Activated T-helper 17 cell treated with anti-CD3 and anti-CD28 coated beads, Interleukin-2, amount 50 U/mL, for 72 hours (primary cell): ENCODE measurements at places on chromosomes 16 and 17.
A peak's percentile ranks its signal among the peaks of the same experiment; 100 is the strongest.

- peak; percentile 98 for ATAC-seq
Measured at GRCh38 chr17:29412780-29413565, 22.8 kb downstream of the TAOK1 start.

DNA sequence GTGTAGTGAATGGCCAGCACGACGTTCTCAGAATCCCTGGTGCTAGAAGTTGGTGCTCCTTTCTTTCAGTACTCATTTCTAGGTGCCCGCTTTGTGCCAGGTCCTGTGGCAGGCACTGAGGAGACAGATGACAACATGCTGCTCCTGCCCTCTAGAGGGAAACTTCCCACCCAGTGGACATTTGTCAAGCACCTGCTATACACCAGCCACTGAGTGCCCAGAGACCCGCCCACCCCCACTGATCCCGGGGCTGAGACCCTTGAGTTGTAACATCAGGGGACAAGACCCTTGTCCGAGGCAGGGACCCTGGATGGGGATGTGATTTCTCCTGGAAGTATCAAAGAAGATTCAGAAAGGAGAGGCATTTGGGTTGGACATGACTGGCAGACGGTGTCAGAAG lies 25.1 kb downstream of the UNC13D start:
- no peak for ATAC-seq

DNA sequence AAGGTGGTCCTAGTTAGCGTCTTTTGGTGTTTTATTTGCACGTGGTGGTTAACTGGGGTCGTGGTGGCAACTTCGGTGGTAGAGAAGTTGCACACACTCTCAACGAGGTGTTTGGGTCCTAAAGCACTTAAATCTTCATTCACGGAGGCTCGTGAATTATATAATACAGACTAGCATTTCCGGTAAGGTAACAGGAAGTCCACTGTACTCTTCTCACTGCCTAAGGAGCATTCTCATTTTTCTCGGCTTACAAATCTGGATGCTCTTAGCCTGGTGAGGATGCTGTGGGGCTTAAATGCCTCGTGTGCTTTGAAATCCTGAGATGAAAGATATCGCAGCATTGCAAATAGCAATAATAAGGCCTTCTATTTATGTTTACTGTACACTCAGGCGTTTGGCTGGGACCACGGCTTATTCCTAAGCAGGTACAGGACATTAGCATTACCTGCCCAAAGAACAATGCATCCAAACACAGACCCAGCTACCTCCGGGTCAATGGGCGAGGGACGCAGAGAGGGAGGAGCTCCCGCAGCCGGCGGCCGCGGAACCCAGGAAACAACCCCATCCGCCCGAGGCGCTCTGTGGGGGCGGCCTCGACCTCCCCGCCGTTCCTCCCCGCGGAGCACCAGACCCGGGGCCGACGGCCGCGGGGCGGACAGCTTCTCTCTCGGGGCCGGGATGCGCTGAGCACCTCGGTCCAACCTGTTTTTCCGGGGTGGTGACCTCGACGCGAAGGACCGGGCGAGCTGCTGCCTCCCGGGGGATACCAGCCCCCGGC lies 856 bp downstream of the DNAJA2 start:
- ATAC-seq: peak; percentile 55

DNA sequence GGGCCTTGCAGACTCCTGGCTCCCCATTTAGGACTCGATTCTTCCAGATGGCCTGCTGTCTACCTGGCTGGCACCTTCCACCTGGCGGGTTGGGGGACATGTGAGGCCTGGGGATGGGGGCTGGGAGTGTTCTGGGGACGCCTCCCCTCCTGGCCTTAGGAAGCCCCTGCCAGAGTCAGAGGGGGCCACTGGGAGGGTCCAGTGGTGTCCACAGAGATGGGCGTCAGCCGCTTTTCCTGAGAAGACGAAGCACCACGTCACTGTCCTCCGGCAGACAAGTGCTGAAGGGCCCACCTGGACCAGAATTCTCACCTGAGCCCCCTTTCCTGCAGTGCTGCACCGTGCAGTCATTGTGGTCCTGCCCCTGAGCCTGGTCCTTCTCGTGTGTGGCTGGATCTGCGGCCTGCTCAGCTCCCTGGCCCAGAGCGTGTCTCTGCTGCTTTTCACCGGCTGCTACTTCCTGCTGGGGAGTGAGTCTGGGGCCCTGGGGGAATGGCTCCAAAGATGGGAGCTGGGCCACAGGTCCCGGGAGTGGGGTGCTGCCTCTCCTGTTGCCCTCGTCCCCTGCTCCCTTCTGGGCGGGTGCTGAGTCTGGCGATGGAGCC lies 2.9 kb downstream of the TMEM235 start:
- ATAC-seq: no peak

GRCh38 chr16:11145819-11146211 lies 110.2 kb downstream of the SOCS1 start:
- ATAC-seq: no peak

- ATAC-seq: no peak
Measured at GRCh38 chr17:77694391-77695363, 263.8 kb upstream of the TNRC6C start.

DNA sequence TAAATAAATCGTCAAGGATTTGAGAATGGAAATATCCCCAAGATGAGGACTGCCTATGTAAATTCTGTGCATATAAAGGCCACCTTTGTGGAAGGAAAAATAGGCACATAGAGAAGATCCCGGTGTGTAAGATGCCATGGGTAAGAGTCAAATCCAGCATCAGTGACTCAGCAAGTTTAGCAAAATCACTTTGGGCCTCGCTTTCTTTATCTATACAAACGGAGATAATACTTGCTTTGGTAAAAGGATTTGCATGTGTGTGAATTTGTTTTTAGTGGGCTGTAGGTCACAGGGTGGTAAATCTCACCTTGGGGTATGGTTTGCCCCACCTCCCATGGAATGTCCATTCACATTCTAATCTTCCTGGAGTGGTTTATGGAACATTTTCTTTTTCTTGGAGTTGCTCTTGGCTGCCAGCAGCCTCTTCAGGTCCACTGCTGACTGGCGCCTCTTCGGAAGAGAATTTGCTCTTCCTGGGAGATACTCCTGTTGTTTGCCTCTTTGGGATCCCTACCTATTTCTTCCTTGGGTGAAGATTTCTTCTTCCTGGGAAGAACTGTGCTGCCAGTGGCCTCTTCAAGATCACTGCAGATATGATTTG lies 587.6 kb downstream of the CDH11 start:
- ATAC-seq: no peak

DNA sequence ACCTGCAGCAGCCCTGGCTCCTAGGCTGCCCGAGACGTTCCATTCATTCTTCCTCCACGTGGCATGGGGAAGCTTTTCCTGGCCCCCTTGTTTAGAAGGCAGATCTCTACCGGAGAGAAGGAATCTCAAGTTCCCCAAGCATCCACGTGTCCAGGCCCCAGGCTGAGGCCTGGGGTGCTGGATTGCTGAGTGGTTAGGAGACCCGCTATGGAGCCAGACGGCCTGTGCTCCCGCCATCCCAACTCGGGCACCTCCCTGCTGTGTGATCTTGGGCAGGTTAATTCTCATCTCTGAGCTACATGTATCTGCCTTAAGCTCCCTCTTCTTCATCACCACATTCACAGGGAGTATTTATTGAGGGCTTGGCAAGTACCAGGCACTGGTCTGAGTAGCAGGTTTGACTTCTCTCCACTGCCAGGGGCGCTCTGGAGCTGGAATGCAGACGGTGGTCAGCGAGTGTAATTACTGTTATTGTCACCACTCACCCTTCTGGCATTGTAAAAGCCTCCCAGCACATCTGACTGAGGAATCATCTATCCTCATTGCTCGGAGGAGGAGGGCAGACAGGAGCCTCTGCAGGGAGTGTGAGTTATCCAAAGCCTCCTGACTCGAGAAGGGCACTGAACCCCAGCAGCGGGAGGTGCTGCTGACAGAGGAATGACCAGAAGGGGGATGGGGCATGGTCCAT lies 1.1 kb upstream of the ADGRG1 start:
- ATAC-seq: no peak

GRCh38 chr16:81516478-81517149 lies 72.0 kb downstream of the CMIP start:
- ATAC-seq: no peak

DNA sequence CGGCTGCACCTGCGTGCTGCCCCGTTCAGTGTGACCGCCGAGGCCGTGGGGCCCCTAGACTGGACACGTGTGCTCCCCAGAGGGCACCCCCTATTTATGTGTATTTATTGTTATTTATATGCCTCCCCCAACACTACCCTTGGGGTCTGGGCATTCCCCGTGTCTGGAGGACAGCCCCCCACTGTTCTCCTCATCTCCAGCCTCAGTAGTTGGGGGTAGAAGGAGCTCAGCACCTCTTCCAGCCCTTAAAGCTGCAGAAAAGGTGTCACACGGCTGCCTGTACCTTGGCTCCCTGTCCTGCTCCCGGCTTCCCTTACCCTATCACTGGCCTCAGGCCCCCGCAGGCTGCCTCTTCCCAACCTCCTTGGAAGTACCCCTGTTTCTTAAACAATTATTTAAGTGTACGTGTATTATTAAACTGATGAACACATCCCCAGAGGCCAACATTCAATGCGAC lies 1.7 kb downstream of the IL17C start:
- no peak for ATAC-seq

- ATAC-seq: no peak
Measured at GRCh38 chr16:6177616-6178180, 1080.1 kb upstream of the EEF2KMT start.

GRCh38 chr17:61734466-61734865 lies 128.9 kb downstream of the BRIP1 start:
- ATAC-seq: no peak
